ENCODE measurements at places on chromosomes 5 and 9. TPM values are rescaled to one million over a fixed set of nuclear protein-coding genes. Genes with fewer than 3 reads are reported as not detected.

Gene CEL
- polyA plus RNA-seq = 0.22 TPM

Gene TLX3
- not detected for polyA plus RNA-seq

Gene HBEGF
- polyA plus RNA-seq = 34.2 TPM

Gene IRGM
- polyA plus RNA-seq = not detected

Gene ZNF354B
- polyA plus RNA-seq = 8.6 TPM

Gene TBC1D9B
- 69.2 TPM for polyA plus RNA-seq

Gene SLC31A2
- 122 TPM for polyA plus RNA-seq

Gene IFNA21
- polyA plus RNA-seq = not detected

Gene CXCL14
- polyA plus RNA-seq = 613 TPM

Gene NSA2
- polyA plus RNA-seq = 46.0 TPM

Gene CDH9
- polyA plus RNA-seq = not detected

Gene BARX1
- polyA plus RNA-seq = not detected

Gene AFAP1L1
- polyA plus RNA-seq = 4.6 TPM

Gene PDCD1LG2
- polyA plus RNA-seq = 20.2 TPM

Gene EGFL7
- polyA plus RNA-seq = 6.2 TPM

Gene GPX3
- polyA plus RNA-seq = 139 TPM

Gene SLC6A3
- polyA plus RNA-seq = not detected

Gene RETREG1
- 4.3 TPM for polyA plus RNA-seq

Gene PTCD2
- polyA plus RNA-seq = 13.1 TPM

Gene MLLT3
- 15.1 TPM for polyA plus RNA-seq

Gene RELL2
- 11.1 TPM for polyA plus RNA-seq

Gene ANKRD31
- polyA plus RNA-seq = 0.18 TPM

Gene DEPDC1B
- 9.7 TPM for polyA plus RNA-seq

Gene NUDT12
- polyA plus RNA-seq = 7.5 TPM

Gene CMYA5
- 0.25 TPM for polyA plus RNA-seq

Gene ZNG1F
- 14.7 TPM for polyA plus RNA-seq

Gene LHX3
- polyA plus RNA-seq = not detected

Gene TAF11L10
- not detected for polyA plus RNA-seq

Gene ANXA2R
- polyA plus RNA-seq = 0.13 TPM

Gene PCDHA4
- polyA plus RNA-seq = 0.01 TPM

Gene LIFR
- 1.00 TPM for polyA plus RNA-seq

Gene ARID3C
- polyA plus RNA-seq = 0.05 TPM

Gene MUSK
- polyA plus RNA-seq = not detected

Gene GNAQ
- polyA plus RNA-seq = 54.6 TPM

Gene STARD4
- 60.1 TPM for polyA plus RNA-seq

Gene ANKRD20A1
- 0.21 TPM for polyA plus RNA-seq

Gene DNAI1
- not detected for polyA plus RNA-seq

Gene CAAP1
- polyA plus RNA-seq = 14.4 TPM

Measured in keratinocyte (primary cell).